Karpas-422 (cell line): ENCODE measurements at places on chromosomes 4 and X. TPM values are rescaled to one million over a fixed set of nuclear protein-coding genes. Genes with fewer than 3 reads are reported as not detected.

- no peak for DNase-seq
Observed at GRCh38 chr4:6447672-6448171, 24.7 kb downstream of the PPP2R2C start.

DNA sequence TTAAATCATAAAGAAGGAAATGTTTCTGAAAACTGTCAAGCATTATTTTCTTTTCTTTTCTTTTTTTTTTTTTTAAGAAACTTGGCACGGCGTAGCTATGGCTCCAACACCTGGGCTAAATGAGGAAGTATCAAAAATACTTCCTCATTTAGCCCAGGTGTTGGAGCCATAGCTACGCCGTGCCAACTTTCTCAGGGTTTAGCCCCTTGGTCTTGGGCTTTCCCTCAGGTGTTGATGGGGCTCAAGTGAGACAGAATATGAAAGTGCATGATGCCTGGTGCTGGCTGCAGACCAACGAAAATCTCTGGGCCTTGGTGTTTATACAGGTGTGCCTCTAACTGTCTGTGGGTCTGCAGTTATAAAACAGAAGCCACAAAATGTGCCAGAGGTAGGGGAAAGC lies 132.7 kb downstream of the ARHGAP24 start:
- DNase-seq = peak; percentile 90

DNA sequence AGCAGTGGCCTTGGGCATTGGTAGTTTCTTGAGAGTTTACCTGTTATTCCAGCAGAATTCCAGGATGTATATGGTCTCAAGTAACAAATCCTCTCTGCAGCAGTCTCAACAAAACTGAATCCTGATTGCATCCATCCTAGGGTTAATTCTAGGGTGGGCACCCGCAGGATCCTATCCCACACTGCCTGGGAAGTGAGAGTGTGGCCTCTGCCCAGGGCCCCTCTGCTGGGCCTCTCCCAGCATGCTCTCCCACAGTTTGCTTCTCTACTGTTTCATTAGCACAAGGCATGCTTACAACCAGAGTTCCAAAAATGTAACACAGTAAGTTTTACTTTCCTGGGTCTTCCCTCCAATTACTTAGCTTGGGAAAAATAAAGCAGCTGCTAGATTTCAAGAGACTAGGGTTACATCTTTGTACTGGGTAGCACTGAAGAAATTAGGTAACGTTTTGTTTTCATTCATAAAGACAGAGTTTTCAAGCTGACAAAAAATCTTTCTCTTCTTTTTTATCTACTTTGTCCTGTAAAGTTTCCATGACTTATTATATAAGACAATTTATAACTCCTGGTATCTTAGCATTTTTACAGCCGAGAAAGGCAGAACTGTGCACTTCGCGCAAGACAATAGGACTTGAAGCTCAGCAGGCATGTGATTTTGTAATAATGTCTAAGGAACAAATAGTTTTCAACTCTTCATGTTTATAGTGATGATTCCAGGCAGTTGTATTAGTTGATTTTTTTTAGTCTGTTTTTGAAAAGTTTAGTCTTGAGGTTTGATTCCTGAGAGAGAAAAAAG lies 131.2 kb upstream of the PCDH18 start:
- DNase-seq = no peak

DNA sequence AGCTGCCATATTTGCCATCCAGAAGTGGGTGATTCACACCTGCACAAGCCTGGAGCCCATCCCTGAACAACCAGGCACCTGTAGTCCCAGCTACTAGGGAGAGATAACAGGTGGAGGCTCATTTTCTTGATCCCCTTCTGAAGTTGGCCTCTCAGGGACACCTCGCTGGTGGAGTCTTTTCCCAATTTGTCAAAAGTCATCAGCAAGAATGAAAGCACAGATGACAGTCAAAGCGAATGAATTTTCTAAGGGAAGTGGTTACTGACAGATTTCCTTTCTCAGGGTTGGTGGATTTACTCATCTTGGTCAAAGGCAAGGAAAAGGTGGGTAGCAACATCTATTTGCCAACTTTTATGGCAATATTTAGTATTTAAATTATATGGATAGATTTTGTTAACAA lies 36.5 kb downstream of the FGFBP1 start:
- DNase-seq = no peak

GRCh38 chr4:56652196-56652595 lies 28.9 kb downstream of the HOPX start:
- DNase-seq = no peak

- DNase-seq = no peak
Observed at GRCh38 chr4:184167576-184167975, 50.1 kb downstream of the ENPP6 start.

GRCh38 chrX:121921258-121921657 lies 873.8 kb downstream of the GLUD2 start:
- DNase-seq = no peak

GRCh38 chr4:48944756-48945241 lies 38.2 kb upstream of the OCIAD2 start:
- DNase-seq = peak; percentile 83

FABP2 gene
- total RNA-seq = not detected in 2 replicates

LRCH2 gene
- not detected in 2 replicates for total RNA-seq

TCEAL6 gene
- total RNA-seq = not detected in 2 replicates

WDR17 gene
- total RNA-seq = 2.2 and 3.8 TPM in 2 replicates

JAKMIP1 gene
- not detected in 2 replicates for total RNA-seq
